Stimulated activated CD4-positive, alpha-beta T cell treated with anti-CD3 and anti-CD28 coated beads, TNF-alpha, amount 100 ng/mL, for 1 hour (primary cell): ENCODE measurements at places on chromosomes 13 and 19.
A peak's percentile ranks its signal among the peaks of the same experiment; 100 is the strongest.

DNA sequence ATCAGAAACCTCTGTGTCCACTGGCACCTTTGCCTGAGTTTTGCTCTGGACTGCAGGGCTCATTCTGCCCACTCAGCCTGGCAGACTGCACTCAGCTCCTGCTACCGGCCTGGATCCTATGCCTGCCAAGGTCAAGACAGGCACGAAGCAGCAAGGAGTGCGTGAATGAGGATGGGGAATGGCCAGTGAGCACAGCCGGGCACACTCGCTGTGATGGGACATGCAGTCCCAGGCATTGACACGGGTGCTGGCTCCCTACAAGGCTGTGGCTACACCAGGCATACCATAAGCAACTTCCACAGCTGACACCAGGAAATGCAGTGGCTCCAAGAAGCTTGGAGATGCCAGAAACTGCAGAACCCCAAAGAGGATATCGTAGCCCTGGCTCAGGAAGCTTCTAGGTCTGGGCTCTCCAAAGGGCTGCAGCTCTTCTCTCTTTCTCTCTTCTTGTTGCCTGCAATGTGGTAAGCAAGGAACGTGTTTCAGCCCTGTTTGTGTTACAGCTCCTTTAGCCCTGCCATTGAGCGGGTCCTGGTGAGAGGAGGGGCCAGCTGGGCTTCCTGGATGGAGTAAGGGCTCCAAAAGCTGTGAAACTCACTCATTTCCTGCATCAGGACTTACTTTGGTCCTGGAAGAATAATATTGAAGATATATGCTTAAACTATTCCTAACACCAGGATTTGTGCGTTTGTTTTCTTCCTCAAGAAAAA, 832.6 kb upstream of the SLITRK5 start:
- DNase-seq = no peak

DNA sequence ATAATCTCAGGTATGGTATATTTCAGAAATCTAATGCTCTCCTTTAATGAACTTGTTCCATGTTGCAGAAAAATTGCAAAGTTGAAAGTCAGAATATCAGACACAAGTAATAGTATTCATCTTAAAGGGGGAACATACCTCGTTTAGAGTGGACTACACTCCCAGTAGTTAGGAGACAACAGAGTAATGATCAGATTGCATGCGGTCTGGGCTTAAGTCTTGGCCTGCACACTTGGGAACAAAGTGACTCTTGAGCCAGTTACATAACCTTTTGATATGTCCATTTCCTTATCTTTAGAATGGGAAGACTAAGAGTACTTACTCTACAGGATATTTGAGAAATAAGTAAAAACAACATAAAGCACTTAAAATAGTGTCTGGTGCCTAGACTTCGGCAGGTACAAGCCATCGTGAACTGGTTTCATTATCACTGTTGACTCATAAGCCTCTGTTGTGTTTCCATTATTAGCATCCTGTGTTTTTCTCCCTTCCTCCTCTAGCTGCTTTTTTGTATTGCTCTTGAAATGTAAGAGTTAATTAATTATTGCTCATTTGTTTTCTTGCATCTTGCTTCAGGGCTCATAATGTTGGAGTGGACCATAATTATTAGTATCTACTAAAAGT, 53.0 kb downstream of the DPY19L3 start:
- no peak for DNase-seq

GRCh38 chr19:46428239-46429135, at the start of gene PNMA8C:
TSS of gene PNMA8C (minus strand) at chr19:46428936. CDS start at chr19:46428359, 577 bp downstream.
- DNase-seq = no peak

- DNase-seq = no peak
These were observed 3.4 kb downstream of the NUMBL start for GRCh38 chr19:40686882-40687524.

GRCh38 chr19:13057147-13057572, 45.5 kb downstream of the LYL1 start:
- no peak for DNase-seq

- no peak for DNase-seq
These were observed 97.1 kb upstream of the SPATA13 start for GRCh38 chr13:24063281-24063877.

- no peak for DNase-seq
These were observed 3.2 kb downstream of the UPK1A start for GRCh38 chr19:35669566-35669965.

DNA sequence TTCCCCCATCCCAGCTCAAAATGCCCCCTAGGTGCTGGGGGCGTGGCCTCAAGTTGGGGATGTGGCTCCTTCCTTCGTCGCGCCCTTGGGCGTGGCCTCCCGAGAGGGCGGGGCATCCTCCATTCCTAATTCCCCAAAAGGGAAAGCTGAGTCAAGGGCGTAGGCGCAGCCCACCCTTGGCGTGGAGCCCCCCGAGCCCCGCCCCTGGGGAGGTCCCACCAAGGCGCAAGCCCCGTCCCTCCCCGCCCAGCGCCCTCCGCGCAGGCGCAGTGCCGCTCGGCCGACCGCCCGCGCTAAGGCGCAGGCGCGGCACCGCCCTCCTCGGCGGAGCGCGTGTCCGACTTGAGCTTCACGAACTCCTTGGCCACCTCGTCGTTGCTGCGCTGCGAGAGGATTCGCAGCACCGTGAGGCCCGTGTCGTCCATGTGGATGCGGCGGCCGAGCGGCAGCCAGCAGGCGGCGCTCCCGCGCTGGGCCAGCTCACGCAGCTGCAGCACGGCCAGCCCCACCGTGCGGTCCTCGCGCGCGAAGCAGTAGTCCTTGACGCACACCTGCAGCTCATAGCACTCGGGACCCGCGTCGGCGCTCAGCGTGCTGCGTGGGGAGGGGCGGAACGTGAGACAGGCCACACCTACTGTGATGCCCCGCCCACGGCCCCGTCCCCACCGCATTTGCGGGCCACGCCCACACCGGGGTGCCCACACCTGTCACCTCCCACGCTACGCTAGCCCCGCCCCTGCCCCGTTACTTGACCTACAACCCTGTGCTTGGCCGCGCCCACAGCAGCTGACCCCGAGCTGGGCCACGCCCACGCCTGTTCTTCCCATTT, 50.5 kb downstream of the COLGALT1 start:
- peak; percentile 73 for DNase-seq

GRCh38 chr19:51441410-51442390, 16.6 kb downstream of the SIGLEC8 start:
- DNase-seq = peak; percentile 61

DNA sequence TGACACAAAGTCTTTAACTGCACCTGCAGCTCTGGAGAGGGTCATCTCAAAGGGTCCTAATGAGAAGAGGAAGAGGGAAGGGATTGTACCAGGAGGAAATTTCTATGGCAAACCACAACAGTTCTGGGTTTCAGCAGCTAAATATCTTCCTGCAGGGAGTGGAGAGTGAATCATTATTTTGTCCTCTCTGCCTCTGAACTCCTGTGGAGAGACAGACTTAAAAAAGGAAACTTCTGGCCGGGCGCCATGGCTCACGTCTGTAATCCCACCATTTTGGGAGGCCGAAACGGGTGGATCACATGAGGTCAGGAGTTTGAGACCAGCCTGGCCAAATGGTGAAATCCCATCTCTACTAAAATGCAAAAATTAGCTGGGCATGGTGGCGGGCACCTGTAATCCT, 16.9 kb upstream of the C1QTNF9 start:
- no peak for DNase-seq

DNA sequence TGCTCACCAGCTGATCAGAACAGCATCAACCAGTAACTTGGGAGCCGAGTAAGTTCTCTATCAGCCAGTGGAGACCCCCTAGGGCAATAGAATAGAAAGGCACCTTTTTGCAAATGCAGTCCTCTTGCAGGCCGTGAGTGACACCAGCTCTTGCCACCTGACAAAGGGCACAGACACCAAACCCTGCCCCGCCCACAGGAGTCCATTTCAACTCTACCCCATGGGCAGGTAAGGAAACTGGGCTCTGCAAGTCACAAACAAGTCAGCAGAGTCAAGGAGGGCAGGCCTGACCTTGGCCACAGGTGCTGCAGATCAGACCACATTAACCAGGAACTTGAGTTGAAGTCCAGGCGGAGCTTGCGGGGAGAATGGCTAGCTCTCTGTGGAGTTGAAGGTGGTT, 77.4 kb upstream of the SPATA13 start:
- no peak for DNase-seq

- DNase-seq = no peak
These were observed 11.5 kb downstream of the CCDC70 start for GRCh38 chr13:51873117-51873798.

DNA sequence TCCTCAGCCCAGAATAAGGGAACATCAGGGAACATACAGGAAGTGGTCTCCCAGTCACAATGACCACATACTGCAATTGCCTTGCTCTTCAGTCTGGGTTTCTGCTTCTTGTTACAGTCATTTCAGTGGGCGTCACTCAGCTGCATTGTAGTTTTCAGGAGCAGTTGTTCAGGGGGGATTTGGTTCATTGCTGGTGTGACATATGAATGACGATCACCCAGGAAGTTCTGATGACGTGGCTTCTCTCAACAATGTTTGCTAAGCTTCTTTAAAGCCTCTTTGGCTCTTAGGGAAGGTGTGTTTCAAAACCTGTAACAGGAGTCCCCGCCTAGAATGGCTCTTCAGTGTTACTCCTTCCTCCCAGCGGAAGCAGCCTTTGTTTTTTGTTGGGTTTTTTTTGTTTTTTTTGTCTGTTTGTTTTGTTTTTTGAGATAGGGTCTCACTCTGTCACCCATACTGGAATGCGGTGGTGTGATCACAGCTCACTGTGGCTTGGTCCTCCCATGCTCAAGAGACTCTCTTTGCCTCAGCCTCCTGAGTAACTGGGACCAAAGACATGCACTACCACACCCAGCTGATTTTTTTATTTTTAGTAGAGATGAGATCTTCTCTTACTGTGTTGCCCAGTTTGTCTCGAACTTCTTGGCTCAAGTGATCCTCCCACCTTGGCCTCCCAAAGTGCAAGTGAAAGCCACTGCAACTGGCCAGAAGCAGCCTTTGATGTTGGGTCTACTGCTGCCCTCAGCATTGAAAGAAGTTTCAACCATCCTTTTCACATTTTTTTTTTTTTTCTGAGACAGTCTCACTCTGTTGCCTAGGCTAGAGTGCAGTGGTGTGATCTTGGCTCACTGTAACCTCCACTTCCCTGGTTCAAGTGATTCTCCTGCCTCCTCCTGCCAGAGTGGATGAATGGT, 1.4 kb upstream of the SCEL start:
- DNase-seq = no peak

DNA sequence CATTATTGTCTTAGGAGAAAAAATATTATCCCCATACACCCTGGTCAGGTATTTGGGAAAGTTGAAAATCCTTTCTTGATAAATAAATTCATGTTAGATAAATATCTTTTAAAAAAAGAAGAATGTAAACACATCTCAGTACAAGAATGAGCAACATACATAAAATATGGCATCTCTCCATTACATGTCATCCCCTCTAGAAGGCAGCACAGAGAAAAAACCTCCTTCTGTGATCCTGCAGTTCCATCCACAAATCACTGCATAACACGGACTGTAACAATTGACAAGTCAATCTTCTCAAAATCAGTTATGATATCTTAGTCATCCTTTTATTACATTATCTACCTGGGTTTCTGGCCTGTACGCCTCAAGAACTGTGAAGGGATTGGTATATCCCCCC, 683.9 kb upstream of the KLHL1 start:
- DNase-seq = no peak

GRCh38 chr13:31352467-31352866, 152.7 kb downstream of the B3GLCT start:
- DNase-seq = no peak

DNA sequence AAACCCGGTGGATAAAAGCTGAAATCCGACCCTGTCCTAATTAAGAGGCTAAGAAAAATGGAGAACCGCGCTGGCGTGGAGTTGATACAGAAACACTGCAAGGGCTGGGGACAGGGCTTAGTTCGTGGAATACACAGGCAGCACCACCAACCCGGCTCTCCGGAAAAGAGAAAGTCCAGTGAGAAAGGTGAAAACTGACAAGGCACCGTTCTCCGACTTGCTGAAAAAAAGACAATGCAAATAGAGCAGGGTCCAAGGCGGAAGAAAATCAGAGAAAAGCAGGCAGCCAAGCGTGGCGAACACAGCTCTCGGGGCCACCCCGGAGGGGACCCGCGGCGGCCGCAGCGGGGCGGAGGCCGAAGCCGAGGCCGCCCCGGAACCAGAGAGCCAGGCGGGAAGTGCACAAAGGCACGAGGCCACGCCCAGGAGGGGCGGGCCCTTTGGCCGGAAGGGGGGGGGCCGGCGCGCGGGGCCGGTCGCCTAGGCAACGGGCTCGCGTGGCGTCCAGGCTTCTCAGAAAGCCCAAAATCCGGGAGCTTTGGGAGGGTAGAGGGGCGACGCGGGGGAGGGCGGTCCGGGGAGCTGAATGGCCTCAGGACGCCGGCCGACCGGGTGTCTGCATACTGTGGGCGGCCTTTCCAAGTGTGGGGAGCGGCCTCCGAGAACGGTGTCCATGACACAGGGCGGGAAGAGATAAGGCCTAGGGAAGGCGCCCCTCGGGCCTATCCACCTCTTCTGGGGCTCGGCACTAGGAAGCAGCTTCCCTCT, 1.2 kb upstream of the ING1 start:
- peak; percentile 56 for DNase-seq

GRCh38 chr13:32903720-32904119, 112.5 kb upstream of the KL start:
- no peak for DNase-seq

GRCh38 chr13:97321616-97322321, 99.6 kb downstream of the MBNL2 start:
- no peak for DNase-seq

DNA sequence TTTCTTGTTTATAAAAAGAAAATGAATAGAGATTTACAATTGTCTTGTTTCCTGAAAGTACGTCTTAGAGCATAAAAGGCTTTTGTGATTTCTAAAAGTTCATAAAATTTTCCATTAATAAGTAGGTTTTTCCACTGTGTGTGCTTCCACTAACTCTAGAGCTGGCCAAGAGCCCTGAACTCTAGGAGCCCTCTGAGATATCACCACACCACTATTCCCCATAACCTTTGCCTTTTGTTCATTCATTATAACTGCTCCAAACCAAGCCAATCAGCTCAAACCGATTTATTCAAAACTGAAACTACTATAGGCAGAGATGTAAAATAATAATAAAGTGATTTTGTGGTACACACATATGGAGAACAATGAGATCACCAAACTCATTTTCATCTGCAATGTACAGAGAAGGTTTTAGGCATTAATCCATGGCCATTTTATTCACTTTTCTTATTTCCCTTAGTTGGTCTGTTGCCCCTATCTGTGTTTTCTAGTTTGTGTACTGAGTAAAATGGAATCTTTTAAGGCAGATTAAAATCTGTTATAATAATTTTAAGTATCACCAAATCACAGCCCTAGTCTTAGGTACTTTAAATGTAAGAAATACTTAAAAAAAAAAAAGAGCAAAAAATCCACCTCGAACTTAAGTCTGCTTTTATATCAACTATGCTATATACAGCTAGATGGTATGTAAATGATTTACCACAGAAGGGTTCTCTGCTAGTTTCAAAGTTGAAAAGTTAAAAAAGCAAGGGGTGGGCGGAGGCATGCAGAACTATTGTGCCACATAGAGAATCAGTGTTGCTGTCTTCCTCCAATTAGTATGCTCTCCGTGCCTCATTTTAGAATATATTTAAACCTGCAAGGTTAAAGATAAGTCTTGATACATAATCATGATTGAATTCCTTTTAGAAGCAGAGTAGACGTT, 311.3 kb downstream of the KLF12 start:
- no peak for DNase-seq

GRCh38 chr13:19967621-19968020, 9.1 kb downstream of the ZMYM2 start:
- no peak for DNase-seq
